ENCODE measurements at places on chromosomes 5 and 9. TPM values are rescaled to one million over a fixed set of nuclear protein-coding genes. Genes with fewer than 3 reads are reported as not detected.

DNA sequence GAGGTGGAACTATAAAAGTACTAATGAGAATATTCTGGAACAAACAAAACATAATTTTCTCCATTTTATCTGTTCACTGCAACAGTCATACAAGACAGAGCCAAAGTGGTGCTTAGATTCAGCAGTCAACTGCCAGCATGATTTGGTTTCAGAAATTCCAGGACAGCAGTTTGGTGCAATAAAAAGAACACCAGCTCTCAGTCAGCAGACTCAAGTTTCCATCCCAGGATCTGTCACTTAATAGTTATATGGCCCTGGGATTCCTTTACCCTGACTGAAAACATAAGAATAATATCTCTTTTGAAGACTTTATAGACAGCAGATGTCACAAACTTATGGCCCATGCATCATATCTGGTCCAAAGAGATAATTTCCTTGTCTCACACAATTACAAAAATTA, 92.8 kb upstream of the RASEF start:
- no peak for DNase-seq

GRCh38 chr9:95316794-95317118, 753 bp downstream of the FANCC start:
- peak; percentile 78 for DNase-seq

- no peak for DNase-seq
Measured at GRCh38 chr5:35354751-35355150, 124.5 kb upstream of the PRLR start.

GRCh38 chr5:116497631-116498030, 77.0 kb downstream of the SEMA6A start:
- no peak for DNase-seq

DNA sequence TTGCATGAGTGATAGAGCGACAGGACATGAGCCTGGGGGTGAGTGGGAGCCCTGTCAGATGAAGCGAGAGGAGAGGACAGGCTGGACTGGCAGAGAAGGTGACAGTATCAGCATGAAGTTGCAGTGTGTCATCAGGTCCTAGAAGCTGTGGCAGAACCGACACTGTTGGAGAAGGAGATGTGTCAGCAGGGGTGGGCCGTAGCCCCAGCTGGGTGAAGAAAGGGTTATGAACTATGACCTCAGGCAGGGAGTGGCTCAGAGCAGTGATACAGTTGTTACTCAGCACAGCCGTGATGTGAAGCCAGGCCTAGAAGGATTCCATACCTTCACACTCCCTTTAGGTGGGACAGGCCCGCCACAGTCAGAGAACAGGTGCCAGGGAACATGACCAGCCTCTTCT, 7.6 kb downstream of the PCYOX1L start:
- DNase-seq = no peak

DNA sequence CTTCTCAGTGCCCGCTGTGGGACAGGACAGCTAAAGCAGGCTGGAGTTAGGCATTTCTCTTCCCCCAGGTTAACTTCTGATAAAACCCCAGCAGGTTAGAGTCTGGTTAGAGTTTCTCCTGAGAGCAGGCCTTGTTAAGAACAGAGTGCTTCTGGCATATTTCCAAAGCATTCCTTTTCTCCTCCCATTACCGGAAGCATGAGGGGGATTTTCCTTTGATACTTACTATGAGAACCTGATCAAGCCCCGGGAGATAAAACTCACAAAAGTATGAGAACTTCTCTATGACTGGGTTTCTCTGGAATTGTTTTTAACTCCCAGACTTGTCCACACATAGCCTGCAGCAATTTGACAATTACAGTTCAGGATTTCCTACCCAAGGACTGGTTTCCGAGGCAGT, 77.4 kb upstream of the MAST4 start:
- DNase-seq = no peak

- no peak for DNase-seq
Measured at GRCh38 chr9:111985315-111985714, 88.7 kb downstream of the UGCG start.

DNA sequence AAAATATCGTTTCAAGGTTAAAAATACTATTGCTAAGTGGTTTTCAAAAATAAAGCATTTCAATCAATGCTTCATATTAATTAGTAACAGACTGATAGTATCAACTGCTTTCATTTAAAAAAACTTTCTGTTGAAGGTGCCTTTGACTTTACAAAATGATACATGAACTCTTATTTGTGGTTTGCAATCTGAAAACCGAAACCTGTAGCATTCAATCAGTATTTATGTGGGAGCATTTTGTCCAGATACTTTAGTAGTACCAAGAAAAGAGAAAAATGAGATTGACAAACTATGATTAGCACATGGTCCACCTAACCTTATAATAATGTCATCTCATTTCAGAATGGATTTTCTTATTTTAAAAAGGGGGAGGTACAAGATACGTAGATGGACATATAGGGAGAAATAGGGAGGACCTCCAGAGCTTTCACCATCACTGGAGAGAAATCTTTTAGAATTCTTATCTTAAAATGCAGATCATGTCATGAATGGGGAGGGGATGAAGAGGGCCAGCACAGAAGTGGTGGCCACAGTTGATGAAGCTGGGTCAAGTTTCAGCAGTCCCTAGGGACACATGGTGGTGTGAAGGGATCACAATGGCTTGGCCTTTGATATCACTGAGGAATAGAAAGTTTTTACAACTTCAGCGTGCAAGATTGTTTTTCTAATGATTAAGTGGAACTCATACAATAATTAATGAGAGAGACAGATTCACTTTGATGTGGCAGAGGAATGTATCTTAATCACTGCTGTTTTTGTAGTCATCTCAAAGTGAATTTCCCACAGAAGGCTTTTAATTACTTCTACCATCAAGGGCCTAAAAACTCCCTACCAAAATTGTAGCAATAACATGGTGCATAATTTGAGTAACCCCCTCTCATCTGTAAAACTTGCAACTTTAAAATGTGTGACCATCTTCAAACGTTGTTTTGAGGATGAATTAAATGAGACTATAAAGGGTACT, 322.3 kb upstream of the EDIL3 start:
- no peak for DNase-seq

GRCh38 chr9:20790721-20791120, 106.7 kb downstream of the FOCAD start:
- no peak for DNase-seq

DNA sequence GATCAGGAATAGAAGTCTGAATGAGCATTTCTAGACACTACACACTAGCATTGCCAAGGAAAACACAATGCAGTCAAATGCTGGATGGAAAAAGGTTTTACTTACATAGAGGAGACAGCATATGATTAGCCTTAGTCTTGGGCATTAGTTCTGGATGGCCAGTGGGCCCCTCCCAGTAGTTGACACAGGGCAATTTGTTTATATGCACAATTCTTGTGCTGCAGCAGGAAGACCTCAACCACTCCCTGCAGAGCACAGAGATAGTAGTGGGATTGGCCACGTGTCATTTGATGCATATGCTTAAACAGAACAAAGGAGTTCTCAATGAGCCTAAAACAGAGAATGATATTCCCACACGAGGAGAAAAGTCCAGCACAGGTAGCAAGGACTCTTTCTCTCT, 1496.2 kb upstream of the CDH6 start:
- DNase-seq = no peak

- DNase-seq = no peak
Measured at GRCh38 chr9:92393686-92394085, 10.7 kb downstream of the OGN start.

- no peak for DNase-seq
Measured at GRCh38 chr5:73564018-73564417, 1.4 kb downstream of the ANKRA2 start.

- DNase-seq = no peak
Measured at GRCh38 chr9:86859056-86859455, 88.2 kb downstream of the GAS1 start.

DNA sequence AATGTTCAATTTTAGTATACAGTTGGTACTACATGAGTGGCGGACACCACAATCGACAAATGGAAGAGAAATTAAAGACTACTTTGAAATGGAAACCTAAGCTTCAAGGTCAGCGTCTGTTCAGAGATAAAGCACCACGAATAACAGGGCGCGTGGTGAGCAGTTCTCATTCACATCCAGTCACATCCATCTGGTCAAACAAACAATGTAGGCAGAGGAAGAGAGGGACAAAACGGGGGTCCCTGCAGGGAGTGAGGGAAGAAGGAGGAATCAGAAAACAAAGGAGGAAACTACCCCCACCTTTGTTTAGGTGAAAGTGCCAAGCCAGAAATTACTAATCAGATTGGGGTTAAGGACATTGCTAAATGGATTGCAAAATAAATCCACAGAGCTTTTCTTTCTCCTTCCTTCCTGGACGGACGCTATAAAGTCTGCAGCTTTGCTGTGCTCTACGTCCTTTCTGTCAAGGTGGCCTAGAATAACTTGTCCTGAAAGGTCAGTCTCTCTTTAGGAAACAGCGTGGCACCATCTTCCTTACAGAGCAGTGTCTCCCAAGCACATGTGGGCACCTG, 138.6 kb downstream of the ENTREP1 start:
- no peak for DNase-seq

- DNase-seq = no peak
Measured at GRCh38 chr9:70172532-70172931, 86.2 kb upstream of the SMC5 start.

DNA sequence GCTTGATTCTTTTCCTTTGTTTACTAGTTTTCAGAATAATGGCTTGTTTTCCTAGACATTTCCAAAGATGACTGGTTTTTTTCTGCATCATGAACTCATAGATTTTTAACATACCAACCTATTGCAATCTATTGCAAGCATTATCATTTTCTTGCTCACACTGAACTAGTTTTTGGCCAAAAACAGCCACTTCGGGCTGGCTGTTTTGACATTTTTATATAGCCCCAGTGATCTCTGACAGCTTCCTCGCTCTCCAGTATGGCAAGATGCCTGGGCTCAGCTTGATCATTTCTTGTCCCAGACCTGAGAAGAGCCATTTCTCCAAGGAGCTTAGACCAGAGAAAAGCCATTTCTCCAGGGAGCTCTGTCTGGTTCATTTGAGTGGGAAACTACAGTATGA, 94.3 kb upstream of the MAMDC2 start:
- DNase-seq = no peak

DNA sequence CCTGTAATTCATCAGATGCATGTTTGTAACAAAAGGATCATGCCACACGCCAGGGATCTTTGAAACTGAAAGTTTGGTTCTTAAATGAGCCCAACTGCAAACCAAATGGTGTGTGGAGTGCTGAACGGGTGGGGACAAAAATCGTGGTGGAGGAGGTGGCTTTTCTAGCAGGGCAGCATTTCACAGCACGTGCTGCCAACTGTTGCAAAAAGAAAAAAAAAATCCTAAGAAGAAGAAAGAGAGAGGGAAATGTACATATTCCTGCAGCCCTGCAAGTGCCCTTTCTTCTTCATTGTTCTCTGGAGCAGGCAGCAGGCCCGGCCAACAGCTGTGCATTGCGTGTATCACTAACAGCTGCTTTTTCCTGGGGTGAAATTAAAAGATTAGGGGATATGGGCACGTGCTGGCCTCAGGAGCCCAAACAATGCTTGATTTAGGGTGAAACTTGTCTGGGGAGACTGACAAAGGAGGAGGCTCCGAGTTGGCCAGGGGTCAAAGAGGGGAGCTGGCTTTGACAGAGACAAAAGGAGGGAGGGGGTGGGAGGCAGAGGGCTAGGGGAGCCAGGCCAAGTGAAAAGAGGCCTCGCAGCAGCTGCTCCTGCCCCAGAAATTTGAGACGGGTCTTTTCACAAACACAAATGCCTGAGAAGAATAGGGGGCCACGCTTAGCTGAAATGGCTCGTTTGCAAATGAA, 73.0 kb downstream of the GADD45G start:
- no peak for DNase-seq

GRCh38 chr5:52989781-52990527, 802 bp downstream of the ITGA2 start:
- DNase-seq = no peak

- no peak for DNase-seq
Measured at GRCh38 chr5:97591781-97592180, 408.7 kb upstream of the RIOK2 start.

DNA sequence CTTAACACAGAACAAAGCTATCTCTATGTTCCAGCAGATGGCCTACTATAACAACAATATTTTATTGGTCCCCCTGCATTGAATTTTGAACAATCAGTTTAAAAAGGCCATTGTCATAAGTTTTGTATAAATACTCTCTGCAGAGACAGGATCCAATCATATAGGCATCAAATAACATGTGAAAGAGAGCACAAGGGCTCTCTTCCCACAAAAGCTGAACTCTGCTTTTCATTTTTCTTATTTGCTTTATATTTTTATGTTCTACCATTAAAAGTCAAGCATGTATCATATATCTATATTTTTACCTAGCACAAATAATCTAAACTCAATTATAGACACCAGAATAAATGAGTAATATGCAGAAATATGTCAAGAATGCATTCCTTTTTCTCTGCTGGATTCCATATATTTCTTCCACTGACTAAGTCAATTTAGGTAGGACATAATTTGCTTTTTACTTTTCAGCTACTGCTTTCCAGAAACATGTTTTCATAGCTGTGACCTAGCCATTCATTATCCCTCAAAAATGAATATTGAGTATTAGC, 143.6 kb downstream of the CDH9 start:
- no peak for DNase-seq

- DNase-seq = no peak
Measured at GRCh38 chr5:164277720-164278119, 772.3 kb downstream of the MAT2B start.

- no peak for DNase-seq
Measured at GRCh38 chr5:84729326-84729725, 344.6 kb upstream of the EDIL3 start.

GRCh38 chr9:124041817-124042116, 30.2 kb downstream of the LHX2 start:
- no peak for DNase-seq

RELL2 gene
- 6.4 TPM for polyA plus RNA-seq

ZNF618 gene
- polyA plus RNA-seq = 0.07 TPM

GMCL2 gene
- 0.03 TPM for polyA plus RNA-seq

ABO gene
- polyA plus RNA-seq = not detected

ERP44 gene
- polyA plus RNA-seq = 8.9 TPM

CLIC3 gene
- polyA plus RNA-seq = 1.6 TPM

HSD17B3 gene
- polyA plus RNA-seq = 0.12 TPM

IL31RA gene
- 0.05 TPM for polyA plus RNA-seq

CARTPT gene
- not detected for polyA plus RNA-seq

HINT1 gene
- polyA plus RNA-seq = 763 TPM

SIGMAR1 gene
- polyA plus RNA-seq = 38.9 TPM

ABCA2 gene
- polyA plus RNA-seq = 21.0 TPM

CCNI2 gene
- polyA plus RNA-seq = not detected

All from HepG2 (cell line).